Lower lobe of right lung (tissue), 2 donors: ENCODE measurements at places on chromosomes 6 and 20. TPM values are rescaled to one million over a fixed set of nuclear protein-coding genes. Genes with fewer than 3 reads are reported as not detected.

- no peak overlapping the region for H3K27ac ChIP-seq
- no peaks in the 10 kb centered on the region for H3K27me3 ChIP-seq
- H3K4me3 ChIP-seq, result no peak overlapping the region
- no peak for DNase-seq
- peaks cover 25% of the 10 kb centered on the region for H3K4me1 ChIP-seq
Measured at GRCh38 chr6:41571021-41571780, 25.0 kb downstream of the FOXP4 start.

DNA sequence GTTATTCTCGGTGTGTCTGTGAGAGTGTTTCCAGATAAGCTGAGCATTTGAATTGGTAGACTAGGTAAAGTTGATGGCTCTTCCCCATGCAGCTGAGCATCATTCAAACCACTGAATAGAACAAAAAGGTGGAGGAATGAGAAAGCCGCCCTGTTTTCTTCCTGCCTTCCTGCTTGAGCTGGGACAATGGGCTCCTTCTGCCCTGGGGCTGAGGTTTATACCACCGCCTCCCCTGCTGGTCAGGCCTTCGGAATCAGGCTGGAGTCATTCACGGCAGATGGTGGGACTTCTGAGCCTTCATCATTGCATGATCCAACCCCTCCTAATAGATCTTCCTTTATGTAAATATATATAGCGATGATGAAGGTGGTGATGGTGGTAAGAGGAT, 124.9 kb downstream of the ANKRD60 start:
- no peak for DNase-seq
- H3K4me3 ChIP-seq, result no peak overlapping the region
- no peaks in the 10 kb centered on the region for H3K36me3 ChIP-seq
- no peaks in the 10 kb centered on the region for H3K4me1 ChIP-seq
- no peak overlapping the region for H3K27ac ChIP-seq
- H3K27me3 ChIP-seq, result no peaks in the 10 kb centered on the region

DNA sequence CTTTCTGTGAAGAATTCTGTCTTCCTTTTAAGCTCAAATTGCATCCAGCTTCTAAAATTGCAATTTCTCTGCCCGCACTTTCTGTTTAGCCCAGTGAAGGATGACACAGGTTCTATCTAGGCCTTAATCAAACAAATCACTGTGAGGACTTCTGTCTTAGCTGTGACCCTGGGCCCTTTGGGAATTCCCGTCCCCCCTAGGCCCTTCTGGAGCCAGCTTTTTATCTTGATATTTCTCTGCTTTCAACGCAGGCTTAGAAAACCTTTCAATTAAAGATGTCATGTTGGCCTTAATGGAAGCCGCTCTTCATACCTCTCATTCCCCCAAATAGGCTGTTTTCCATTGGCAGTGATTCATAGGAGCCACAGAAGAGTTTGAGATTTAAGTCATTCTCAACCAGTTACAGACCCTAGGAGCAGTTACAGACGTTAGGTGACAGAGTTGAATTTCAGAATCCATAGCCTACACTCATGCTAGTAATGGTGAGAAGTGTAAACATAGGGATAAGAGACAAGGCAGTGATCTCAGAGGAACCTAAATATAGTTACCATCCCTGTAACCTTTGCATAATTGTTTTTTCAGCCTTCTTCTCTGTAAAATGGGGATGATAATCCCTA, 74.8 kb upstream of the FLRT3 start:
- no peaks in the 10 kb centered on the region for H3K4me1 ChIP-seq
- no peak for DNase-seq
- no peaks in the 10 kb centered on the region for H3K36me3 ChIP-seq
- no peaks in the 10 kb centered on the region for H3K27me3 ChIP-seq

The NDUFAF5 gene
- total RNA-seq, result 14.1 TPM

The EMILIN3 gene
- 0.15 TPM for total RNA-seq
